ENCODE measurements at places on chromosomes 1 and 21.

GRCh38 chr1:17212009-17212408 is 7.1 kb downstream of the PADI1 start:
- DNase-seq: no peak

DNA sequence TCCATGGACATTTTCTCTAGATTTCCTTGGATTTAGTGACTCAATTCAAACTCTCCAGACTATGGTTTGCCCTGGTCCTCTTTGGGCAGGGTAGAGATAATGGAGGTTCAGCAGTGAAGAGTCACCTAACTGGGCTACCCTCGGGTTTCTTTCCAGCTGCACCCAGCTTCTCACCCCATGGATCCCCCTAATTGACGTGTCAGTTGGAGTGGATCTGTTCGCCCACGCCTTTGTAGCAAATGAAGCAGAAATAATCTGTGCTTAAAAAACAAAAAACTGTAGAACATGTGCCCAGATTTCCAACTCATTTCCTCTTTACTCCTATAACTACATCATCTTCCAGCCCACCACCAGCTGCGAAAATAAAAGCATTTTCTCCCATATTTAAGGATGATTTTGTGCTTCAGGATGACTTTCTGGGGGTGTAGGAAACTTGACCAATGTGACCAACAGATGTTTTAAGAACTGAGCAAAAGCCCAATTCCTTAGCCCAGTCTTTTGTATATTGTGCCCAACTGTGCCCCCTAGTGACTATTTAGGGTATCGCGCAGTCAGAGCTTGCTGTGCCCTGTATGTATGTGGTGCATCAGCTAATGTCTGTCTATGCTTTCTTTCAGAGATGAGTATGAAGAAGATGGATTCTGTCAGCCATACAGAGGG is 66.5 kb upstream of the UBE2U start:
- peak; percentile 47 for DNase-seq

DNA sequence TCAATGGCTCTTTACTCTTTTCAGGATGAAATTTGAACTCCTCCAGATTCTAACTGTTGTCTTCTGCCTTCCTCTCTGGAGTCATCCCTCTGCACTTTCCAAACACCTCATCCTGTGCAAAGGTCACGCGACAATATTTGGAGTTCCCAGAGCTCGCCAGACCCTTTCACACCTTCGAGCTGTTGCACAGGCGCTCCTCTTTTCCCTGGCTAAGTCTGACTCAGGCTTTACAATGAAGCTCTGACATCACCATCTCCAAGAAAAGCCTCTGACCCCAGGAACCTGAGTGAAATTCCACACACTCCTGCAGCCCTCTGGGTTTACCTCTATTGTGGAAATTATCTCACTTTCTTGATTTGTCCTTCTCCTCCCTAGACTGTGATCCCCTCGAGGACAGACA is 270.3 kb downstream of the RGS7 start:
- no peak for DNase-seq

- DNase-seq: no peak
Measured at GRCh38 chr1:231134624-231135023, 27.2 kb upstream of the TRIM67 start.

DNA sequence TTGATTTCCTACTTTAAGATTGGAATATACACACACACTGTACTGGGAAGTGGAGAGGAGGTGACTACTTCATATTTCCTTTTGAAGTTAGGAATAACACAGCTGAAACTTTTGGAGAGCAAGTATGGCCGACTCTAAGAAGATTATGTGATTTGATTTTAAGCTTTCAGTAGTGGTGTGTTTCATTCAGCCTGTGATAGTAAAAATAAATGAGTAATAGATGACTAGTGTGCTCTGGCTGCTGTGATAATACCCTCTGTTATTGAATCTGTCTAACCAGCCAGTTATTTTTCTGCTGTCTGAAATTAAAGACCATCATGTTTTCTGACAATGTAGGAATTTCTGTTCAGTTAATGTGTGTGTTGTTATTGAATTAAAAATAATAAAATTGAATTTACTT is 48.3 kb downstream of the CTTNBP2NL start:
- no peak for DNase-seq
